H1 (cell line): ENCODE measurements at places on chromosomes 3 and 15. TPM values are rescaled to one million over a fixed set of nuclear protein-coding genes. Genes with fewer than 3 reads are reported as not detected.

The RASL12 gene
- total RNA-seq = 9.3 and 10.3 TPM in 2 replicates

- H3K4me1 ChIP-seq = peaks cover 14% of the 10 kb centered on the region
- no peak for DNase-seq
- no peaks in the 10 kb centered on the region for H3K36me3 ChIP-seq
Measured at GRCh38 chr3:48505968-48506504, 2.1 kb upstream of the SHISA5 start.

The HEG1 gene
- total RNA-seq = 9.7 and 13.1 TPM in 2 replicates

GRCh38 chr15:60651101-60651500 lies 172.2 kb upstream of the ICE2 start:
- no peaks in the 10 kb centered on the region for H3K36me3 ChIP-seq
- H3K4me3 ChIP-seq = no peak overlapping the region
- no peak overlapping the region for H3K27ac ChIP-seq
- no peaks in the 10 kb centered on the region for H3K27me3 ChIP-seq
- peaks cover 3% of the 10 kb centered on the region for H3K4me1 ChIP-seq

- no peak for DNase-seq
- H3K27ac ChIP-seq = no peak overlapping the region
- H3K27me3 ChIP-seq = no peaks in the 10 kb centered on the region
- H3K4me3 ChIP-seq = no peak overlapping the region
- peaks cover 29% of the 10 kb centered on the region; the same call in 1 of the 2 replicates for H3K4me1 ChIP-seq
- H3K36me3 ChIP-seq = no peaks in the 10 kb centered on the region
Measured at GRCh38 chr15:96700555-96700954, 370.1 kb downstream of the NR2F2 start.

The GOLGA8R gene
- total RNA-seq = 0.10 and 0.34 TPM in 2 replicates

DNA sequence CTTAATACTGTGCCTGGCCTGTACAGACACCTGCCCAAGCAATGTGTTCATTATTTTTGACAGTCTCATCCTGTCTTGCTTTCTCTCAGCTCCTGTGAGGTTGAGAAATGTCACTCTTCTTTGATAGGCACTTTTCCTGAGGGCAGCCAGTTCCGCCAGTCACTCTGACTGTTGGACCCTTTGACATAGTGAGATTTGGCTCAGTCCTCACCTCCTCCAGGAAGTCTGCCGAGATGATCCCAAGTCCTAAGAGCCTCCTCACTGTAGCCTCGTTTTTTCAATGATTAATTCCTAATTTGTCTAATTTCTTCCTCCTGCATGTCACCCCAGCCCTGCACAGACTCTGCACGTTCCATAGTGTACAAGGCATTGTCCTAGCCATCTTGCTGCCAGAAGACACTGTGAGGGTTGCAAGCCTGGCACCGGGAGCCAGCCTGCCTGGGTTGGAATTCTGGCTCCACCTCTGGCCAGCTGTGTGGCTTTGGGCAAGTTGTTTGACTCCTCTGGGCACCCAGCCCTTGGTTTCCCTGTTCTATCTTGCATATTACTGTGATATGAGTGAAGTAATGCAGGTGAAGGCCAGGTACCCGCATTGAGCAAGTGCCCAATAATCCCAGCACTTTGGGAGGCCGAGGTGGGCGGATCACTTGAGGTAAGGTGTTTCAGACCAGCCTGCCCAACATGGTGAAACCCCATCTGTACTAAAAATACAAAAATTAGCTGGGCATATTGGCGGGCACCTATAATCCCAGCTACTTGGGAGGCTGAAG lies 24.3 kb downstream of the RPLP1 start:
- no peak overlapping the region for H3K4me3 ChIP-seq
- H3K27ac ChIP-seq = no peak overlapping the region
- no peaks in the 10 kb centered on the region for H3K36me3 ChIP-seq

- DNase-seq = no peak
- H3K36me3 ChIP-seq = no peaks in the 10 kb centered on the region
- no peak overlapping the region for H3K4me3 ChIP-seq
- H3K4me1 ChIP-seq = 0 out of 2 replicates have a peak, but pooled peaks cover 2% of the 10 kb centered on the region
Measured at GRCh38 chr3:74390121-74390877, 224.2 kb downstream of the CNTN3 start.

- no peaks in the 10 kb centered on the region for H3K27me3 ChIP-seq
- DNase-seq = no peak
- no peaks in the 10 kb centered on the region for H3K4me1 ChIP-seq
- no peaks in the 10 kb centered on the region for H3K36me3 ChIP-seq
- no peak overlapping the region for H3K27ac ChIP-seq
Measured at GRCh38 chr3:11168881-11169805, 14.8 kb downstream of the HRH1 start.

The LRRIQ4 gene
- not detected in 2 replicates for total RNA-seq

DNA sequence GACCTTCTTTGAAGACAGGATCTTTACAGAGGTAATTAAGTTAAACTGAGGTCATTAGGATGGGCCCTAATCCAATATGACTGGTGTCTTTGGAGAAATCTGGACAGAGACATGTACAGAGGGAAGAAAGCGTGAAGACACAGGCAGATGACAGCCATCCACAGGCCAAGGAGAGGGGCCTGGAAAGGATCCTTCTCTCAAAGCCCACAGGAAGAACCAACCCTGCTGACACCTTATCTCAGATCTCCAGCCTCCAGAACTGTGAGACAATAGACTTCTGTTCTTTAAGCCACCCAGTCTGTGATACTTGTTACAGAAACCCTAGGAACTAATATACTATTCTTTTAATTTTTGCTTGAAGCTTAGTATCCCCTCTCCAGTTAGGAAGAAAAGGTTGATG lies 74.2 kb downstream of the WDR76 start:
- no peak overlapping the region for H3K27ac ChIP-seq
- DNase-seq = no peak
- no peak overlapping the region for H3K4me3 ChIP-seq
- H3K36me3 ChIP-seq = no peaks in the 10 kb centered on the region
- H3K4me1 ChIP-seq = no peaks in the 10 kb centered on the region
- H3K27me3 ChIP-seq = no peaks in the 10 kb centered on the region

DNA sequence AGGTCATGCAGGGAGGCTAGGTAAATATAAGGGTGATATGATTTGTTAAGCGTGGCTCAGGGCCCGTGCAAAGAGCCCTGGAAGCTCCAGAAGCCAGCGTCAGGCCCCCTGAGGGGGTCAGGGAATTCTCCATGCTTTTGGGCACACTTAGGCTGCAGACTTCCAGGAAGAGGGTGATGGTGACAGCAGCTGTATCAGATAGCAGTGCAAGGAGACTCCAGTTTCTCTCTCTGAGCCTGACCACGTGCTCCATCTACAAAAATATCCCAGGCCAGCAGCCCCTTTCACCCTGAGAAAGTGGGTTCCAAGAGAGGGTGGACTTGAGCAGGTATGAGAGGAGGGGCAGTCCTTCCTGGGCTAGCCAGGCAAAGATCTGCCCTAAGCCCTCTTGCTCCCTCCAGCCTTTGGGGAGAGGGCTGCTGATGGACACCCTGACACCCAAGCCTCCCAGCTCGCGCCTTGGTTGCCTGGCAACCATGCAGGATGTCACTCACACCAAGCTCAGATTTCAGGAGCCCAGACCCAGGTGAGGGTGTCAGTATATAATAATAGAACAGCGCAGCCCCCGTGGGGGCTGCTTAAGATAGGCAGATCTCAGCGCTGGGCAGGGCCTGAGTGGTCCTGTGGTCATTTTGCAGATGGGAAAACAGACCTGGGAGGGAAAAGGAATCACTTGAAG lies 35.8 kb downstream of the ATP2B2 start:
- H3K36me3 ChIP-seq = no peaks in the 10 kb centered on the region
- H3K27ac ChIP-seq = no peak overlapping the region
- peaks cover 9% of the 10 kb centered on the region for H3K4me1 ChIP-seq
- H3K4me3 ChIP-seq = no peak overlapping the region
- no peaks in the 10 kb centered on the region for H3K27me3 ChIP-seq

The CCK gene
- 0.99 and 2.4 TPM in 2 replicates for total RNA-seq

DNA sequence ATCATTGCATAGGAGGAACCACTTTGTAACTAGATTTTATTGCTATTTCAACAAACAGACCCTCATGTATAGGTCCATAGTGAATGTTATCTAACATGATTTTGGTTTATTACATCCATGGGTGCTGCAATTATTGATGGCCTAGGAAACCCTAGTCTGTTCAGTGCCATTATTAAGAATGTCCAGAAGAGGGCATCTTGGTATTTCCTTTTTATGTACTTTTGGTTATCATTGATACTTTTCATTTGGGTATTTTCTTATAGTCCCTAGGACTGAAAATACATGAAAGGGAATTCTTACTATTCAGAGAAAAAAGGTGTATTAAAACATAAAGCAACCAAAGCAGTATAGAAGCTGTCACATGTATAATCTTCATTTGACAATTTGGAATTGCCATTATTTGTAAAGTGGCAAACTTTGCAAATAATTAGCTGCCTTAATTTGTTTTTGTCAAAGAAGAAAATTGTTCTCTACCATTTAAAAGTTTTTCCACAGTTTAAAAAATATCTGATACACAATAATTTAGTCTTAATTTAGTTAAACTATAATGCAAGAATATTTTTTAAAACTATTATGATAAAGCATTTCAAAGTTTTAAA lies 48.7 kb downstream of the CNOT10 start:
- no peaks in the 10 kb centered on the region for H3K27me3 ChIP-seq
- H3K36me3 ChIP-seq = peaks cover 4% of the 10 kb centered on the region; the same call in 1 of the 2 replicates
- DNase-seq = no peak
- no peak overlapping the region for H3K27ac ChIP-seq

DNA sequence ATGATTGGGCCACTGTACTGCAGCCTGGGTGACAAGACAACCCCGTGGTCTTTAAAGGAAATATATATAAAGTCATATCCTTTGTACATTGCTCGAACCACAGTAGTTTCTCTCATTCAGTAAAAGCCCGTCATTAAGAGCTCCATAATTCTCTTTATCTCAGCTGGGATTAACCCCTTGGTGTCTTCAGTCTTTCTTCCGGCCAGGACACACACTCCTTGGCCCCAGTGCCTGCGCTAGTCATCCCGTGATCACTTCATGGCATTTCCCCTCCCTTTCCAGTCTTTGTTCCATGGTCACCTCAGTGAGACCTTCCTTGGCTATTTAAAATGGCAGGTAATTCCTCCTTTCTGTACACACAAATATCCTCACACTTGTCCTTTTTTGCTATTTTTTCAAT lies 3.3 kb downstream of the RPL35A start:
- no peaks in the 10 kb centered on the region; the same call in 1 of the 2 replicates for H3K4me1 ChIP-seq
- no peak overlapping the region for H3K27ac ChIP-seq
- H3K27me3 ChIP-seq = no peaks in the 10 kb centered on the region

GRCh38 chr15:81273200-81273599 lies 50.7 kb downstream of the STARD5 start:
- H3K27me3 ChIP-seq = no peaks in the 10 kb centered on the region
- no peaks in the 10 kb centered on the region for H3K4me1 ChIP-seq
- no peak overlapping the region for H3K4me3 ChIP-seq
- no peaks in the 10 kb centered on the region for H3K36me3 ChIP-seq
- H3K27ac ChIP-seq = no peak overlapping the region
- DNase-seq = no peak

The TAGLN3 gene
- total RNA-seq = 7.2 and 7.5 TPM in 2 replicates

GRCh38 chr3:121835465-121835801 lies 424 bp downstream of the EAF2 start:
- 0 out of 2 replicates have a peak, but pooled peaks cover 3% of the 10 kb centered on the region for H3K27me3 ChIP-seq
- no peaks in the 10 kb centered on the region for H3K4me1 ChIP-seq
- H3K27ac ChIP-seq = no peak overlapping the region
- H3K4me3 ChIP-seq = peak overlapping the region; percentile 86

DNA sequence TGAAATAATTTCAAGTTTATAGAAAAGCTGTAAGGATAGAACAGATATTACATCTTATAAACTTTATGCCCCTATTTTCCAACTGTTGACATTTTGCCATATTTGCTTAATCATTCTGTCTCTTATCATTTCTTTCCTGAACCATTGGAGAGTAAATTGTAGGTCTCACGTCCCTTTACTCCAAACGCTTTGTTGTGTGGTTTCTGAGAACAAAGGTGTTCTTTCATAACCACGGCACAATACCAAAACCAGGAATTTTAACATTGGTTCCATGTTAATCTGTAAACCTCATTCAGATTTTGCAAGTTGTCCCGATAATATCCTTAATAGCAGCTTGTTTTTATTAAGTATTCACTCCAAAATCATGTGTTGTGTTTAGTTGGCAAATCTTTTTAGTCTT lies 134.8 kb downstream of the AKAP13 start:
- H3K36me3 ChIP-seq = no peaks in the 10 kb centered on the region
- H3K4me1 ChIP-seq = no peaks in the 10 kb centered on the region
- H3K27me3 ChIP-seq = no peaks in the 10 kb centered on the region
- H3K4me3 ChIP-seq = no peak overlapping the region
- DNase-seq = no peak

DNA sequence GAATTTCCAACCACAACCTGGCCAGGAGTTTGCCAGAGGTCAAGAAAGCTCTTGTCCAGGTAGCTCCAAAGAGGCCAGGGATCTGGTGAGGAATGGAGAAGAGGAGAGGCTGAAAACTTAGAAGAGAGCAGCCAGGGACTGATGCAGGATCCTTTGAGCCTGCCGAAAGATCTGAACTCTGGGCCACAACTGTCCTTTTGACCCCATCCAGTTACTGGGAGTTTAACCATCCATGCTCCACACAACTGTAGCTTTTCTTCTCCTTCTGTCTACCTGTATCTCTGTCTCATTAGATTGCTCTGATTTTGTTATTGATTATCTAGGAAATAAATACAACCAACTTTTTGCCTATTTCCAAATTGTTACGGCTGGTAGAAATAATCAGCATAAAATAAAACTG lies 36.7 kb downstream of the DAZL start:
- H3K4me1 ChIP-seq = no peaks in the 10 kb centered on the region
- H3K36me3 ChIP-seq = no peaks in the 10 kb centered on the region
- no peak overlapping the region for H3K4me3 ChIP-seq
- no peak overlapping the region for H3K27ac ChIP-seq
- H3K27me3 ChIP-seq = no peaks in the 10 kb centered on the region

The SCN11A gene
- 0.10 and 0.11 TPM in 2 replicates for total RNA-seq

The MOBP gene
- total RNA-seq = 0.10 and 0.50 TPM in 2 replicates

The SH3GL3 gene
- total RNA-seq = 16.3 and 19.1 TPM in 2 replicates

DNA sequence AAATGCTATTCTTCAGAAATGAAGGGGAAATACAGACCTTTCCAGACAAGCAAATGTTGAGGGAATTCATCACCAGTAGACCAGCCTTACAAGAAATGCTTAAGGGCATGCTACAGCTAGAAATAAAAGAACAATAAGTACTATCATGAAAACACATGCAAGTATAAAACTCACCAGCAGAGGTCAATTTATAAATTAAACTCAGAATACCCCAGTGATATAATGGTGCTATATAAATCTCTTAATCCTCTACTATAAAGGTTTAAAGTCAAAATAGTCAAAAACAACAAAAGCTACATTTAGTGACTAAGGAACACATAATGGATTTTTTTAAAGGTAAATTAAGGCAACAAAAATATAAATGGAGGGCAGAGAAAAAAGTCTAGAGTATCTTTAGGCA lies 142.5 kb downstream of the CPNE4 start:
- no peak overlapping the region for H3K4me3 ChIP-seq
- no peak for DNase-seq
- H3K4me1 ChIP-seq = no peaks in the 10 kb centered on the region

The SLC12A1 gene
- total RNA-seq = 1.0 TPM in 2 replicates

- peaks cover 2% of the 10 kb centered on the region; the same call in 1 of the 2 replicates for H3K4me1 ChIP-seq
- no peaks in the 10 kb centered on the region for H3K36me3 ChIP-seq
- H3K4me3 ChIP-seq = no peak overlapping the region
- H3K27ac ChIP-seq = no peak overlapping the region
- no peak for DNase-seq
Measured at GRCh38 chr3:28050885-28051284, 190.5 kb upstream of the CMC1 start.

- no peak for DNase-seq
- H3K36me3 ChIP-seq = no peaks in the 10 kb centered on the region
- no peaks in the 10 kb centered on the region for H3K27me3 ChIP-seq
Measured at GRCh38 chr3:21260507-21260906, 490.5 kb downstream of the ZNF385D start.

GRCh38 chr3:182165234-182165633 lies 453.5 kb downstream of the SOX2 start:
- no peak overlapping the region for H3K27ac ChIP-seq
- no peaks in the 10 kb centered on the region for H3K4me1 ChIP-seq
- no peak for DNase-seq
- H3K27me3 ChIP-seq = no peaks in the 10 kb centered on the region
